ENCODE measurements at places on chromosomes 12 and 14.
A peak's percentile ranks its signal among the peaks of the same experiment; 100 is the strongest.

DNA sequence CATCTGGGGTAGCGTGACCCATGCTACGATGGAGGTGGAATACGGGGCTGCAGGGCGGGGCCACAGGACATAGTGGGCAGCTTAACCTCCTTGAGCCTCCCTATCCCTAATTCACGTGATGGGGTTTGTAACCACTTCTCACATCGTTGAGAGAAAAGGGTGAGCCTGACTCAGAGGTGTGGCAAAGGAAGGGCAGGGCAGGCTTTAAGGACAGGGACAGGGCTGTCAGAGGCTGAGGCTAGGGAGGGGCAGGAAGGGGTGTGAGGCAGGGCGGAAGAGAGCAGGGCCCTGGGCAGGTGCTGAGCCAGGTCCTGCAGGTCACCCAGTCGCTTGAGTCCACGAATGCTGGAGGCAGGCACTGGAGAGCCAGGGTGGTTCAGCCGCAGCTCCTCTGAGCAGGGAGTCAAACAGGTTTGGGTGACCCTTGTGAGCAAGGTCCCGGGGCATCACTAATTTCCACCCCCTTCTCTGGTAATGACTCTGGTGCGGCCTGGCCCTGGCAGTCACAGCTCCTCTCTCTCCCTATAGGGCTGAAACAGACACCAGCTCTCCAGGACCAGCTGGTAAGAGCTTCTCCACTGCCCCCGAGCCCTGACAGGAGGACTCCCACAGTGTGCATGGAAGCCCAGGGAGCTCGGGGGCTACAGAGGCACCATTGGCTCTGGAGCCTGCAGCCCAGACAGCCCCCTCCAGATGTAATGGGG is 7.5 kb upstream of the AQP2 start:
- DNase-seq, result no peak

GRCh38 chr12:54658306-54659264 is 10.4 kb upstream of the DCD start:
- peak; percentile 2 for DNase-seq

DNA sequence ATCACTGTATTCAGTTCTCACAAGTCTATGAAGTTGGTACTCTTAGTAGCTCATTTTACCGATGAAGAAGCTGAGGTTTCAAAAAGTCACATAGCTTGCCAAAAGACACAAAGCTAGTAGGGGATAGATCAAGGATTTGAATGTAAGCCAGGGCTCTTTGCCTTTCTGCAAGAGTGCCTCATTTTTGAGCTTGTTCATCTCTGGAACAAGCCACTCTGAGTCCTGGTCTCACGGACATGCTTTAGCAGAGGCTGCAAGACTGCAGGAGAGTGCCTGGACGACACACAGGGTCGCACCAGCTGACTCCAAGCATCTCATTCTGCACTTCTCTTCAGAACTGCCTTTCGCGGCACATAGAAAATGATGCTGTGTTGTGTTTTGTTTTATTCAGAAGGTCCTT is 3.7 kb downstream of the NUAK1 start:
- DNase-seq, result no peak

DNA sequence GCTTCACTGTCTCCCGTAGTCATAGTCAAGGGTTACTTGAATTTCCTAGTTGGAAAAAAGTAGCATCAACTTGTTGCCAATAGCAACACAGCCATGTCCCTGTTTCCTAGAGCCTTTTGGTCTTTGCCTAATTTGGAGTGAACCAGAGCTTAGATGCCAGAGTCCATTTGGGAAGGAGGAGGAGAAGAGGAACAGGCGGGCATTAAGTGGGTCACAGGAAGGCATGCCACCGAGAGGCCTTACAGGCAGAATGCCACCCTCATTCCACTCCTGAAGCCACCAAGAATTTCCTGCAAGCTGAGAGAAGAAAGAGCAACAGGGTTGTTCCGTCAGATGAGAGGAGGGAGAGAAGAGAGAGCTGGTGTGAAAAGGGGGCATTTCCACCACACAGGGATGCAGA is 339.5 kb downstream of the DPF3 start:
- DNase-seq, result no peak

DNA sequence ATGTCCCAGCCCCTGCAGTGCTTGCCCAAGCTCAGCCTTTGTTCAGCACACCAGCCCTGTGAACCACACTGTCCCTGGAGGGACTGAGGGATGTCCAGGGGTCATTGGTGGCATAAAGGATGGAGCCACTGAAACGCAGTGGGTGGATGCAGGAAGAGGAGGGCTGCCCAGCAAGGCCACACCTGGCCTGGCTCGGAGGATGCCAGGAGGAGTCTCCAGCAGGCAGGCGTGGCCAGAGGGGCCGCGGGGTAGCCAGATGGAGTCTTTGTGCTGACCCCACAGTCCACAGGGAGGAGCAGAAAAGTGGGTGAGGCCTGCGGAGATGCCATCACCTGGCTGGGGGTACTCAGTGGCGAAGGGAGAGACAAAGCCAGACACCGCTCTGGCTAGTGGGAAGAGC is 108.5 kb upstream of the C14orf180 start:
- no peak for DNase-seq

DNA sequence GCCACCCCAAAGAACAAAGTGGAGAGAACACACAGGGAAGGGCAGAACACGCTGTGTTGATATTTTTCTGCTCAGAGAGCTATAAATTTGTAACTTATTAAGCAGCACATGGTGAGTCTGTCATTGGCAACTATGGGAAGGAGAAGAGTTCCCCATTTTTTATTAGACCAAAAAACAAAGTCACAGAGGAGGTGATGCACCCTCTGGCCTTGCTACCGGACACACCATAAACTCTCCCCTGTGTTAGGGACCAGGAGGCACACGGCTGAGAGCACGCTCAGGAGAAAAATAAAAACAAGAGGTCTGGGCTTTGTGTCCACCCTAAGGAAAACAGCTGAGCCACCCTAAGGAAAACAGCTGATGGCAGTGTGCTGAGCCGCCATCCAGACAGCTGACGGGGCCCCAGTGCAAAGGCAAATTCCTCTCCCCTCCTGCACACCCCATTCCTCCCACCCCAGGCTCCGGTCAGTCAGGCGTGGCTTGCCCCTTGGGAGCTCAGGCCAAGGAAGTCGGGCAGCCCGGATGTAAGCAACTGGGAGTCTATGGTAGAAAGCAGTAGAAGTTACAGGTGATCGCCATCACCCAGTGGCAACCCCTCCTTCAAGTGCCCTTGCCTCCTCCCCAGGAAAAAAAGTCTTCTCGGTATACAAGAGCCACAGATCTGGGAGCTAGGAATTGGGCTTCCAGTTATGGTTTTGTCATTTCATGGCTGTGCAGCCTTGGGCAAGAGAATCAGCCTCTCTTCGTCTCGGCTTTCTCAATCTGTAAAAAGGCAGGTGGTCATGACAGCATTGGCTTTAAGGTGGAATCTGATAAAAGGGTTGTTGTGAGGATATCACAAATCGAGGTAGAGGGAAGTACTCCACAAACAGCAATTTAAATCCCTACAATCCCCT is 2.4 kb downstream of the PXN start:
- no peak for DNase-seq

DNA sequence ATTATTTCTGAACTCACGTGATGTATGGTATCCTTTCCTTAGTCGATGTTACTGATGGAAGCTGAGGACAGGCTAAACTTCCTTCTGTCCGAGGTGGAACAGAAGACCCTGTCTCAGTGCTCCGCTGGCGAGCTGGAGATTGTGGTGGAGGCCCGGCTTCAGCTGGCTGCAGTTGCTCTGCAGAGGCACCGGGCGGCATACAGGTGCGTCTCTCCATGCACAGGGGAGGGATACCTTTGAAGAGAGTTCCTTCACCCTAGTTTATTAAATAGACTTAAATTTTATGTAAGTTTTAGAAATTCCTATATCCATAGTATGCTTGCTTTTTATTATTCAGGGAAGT is 186.7 kb upstream of the NEDD1 start:
- peak; percentile 22 for DNase-seq

GRCh38 chr12:2805143-2805520 is 7.3 kb upstream of the ITFG2 start:
- no peak for DNase-seq

DNA sequence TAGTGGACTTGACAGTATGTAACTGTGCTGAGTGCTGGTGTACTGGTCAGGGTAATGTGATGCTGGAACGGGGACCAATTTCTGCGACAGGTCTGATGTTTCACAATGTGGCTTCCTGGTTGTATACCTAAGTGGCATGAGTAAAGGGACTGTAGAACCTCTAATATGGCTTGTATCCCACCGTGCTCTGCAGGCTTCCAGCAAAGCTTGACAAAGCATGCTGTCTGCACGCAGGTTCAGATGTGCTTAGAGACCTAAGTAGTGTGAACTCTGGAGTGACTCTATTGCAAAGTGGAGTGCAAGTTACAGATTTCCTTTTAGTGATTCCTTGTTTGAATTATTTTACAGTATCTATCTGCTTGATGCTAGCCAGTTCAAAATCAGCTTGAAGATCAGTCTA is 415.8 kb upstream of the NOVA1 start:
- no peak for DNase-seq

DNA sequence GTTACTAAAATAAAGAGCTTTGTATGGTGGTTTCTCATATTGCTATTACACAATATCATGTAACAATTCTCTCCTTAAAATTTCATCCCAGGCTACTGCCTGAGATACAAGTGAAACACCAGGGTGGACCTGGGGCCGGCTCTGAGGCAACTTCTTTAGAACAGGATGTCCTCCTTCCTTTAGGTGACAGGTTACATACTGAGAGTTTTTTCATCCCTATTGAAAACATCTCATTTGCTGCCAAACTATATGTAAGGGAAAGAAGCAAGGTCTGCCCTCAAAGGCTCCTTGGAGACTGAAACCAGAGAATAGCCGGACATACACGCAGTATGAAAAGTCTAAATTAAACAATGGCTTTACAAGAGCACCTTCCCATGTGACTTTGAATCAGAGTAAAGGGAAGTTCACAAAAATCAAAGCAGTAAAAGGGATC is 139.9 kb downstream of the DUSP6 start:
- DNase-seq, result peak; percentile 6

- DNase-seq, result no peak
Measured at GRCh38 chr12:19687371-19687770, 248.1 kb downstream of the AEBP2 start.

- DNase-seq, result no peak
Measured at GRCh38 chr12:68501226-68501625, 109.5 kb upstream of the RAP1B start.

Measured in NCI-H2081 (cell line).